Stimulated activated CD8-positive, alpha-beta memory T cell treated with anti-CD3 and anti-CD28 coated beads, Interleukin-7, amount 100 ng/mL, for 24 hours (primary cell): ENCODE measurements at places on chromosomes 7 and 10.

DNA sequence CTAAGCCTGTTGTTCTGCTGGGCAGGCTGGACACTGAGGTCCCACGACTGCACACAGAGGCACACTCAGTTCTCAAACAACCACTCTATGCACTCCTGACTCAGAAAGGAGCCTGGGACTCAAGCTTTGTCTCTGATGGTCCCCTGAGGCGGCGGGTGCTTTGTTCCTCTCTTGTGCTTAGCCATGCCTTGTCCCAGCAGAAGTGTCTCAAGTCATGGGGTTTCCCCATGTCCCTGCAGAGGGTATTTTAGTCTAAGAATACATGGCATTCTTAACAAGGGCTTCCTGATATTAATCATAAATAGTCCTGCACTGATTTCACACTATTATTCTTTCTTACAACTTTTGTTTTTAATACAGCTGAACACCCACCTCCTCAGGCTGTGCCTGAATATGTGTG lies 72.5 kb downstream of the CXCL12 start:
- no peak for DNase-seq

DNA sequence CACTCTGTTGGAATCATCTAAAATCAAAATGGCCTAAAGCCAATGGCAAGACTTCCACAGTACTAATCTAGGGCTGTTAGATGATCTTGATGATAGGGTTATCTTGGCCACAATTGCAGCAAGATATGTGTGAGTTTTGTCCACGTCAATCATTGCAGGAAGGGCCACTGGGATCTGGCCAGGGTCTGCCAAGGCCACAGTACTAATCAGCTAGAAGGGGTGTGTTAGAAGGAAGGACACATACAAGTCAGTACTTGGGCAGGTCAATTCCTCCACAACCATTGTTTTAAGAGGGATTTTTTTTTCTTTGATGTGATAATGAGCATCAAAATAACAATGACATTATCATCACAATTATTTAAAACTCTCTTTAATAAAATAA lies 1.6 kb downstream of the LMOD2 start:
- no peak for DNase-seq

GRCh38 chr7:117715784-117716445 lies 157.3 kb downstream of the CTTNBP2 start:
- no peak for DNase-seq

DNA sequence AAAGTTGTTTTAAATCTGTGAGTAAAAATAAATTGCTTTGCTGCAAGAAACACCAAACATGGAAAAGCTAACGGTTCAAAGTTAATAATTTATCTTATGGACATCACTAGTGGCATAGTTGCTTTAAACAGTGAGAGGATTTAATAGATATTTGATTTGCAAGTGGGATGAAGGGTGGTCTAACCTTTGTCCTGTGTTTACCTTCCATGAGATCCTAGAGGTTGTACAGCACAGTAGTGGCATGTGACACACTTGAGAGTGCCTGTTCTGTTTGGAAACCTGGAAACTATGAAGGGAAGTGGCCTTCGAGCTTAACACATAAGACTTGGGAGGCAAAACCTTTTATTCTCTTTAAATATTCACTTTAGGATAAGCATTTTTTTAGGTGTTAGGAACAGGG lies 16.0 kb downstream of the EGFR start:
- no peak for DNase-seq
